Colonic mucosa (tissue), 4 donors: ENCODE measurements at places on chromosomes 3 and 15. TPM values are rescaled to one million over a fixed set of nuclear protein-coding genes. Genes with fewer than 3 reads are reported as not detected.

GRCh38 chr3:27900316-27900715, 178.2 kb upstream of the EOMES start:
- DNase-seq, result no peak

DNA sequence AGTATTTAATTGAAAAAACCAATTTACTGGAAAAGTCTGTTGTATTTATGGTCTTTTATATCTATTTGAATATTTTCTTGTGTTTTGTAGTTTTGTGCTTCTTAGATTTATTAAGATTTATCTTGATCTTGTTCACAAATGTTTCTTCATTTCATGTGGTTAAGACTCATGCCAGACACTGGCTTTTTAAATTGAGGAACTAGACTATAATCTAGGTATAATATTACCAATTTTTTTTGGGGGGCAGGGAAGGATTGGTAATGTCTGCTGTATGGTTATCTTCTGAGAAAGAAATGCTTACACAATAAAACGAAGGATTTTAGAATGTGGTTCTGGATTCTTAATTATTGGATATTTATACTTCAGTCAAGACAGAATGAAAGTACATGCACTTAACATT, 24.9 kb downstream of the AP4E1 start:
- DNase-seq, result no peak

- no peak for DNase-seq
These were observed 49.5 kb downstream of the CMC1 start for GRCh38 chr3:28290863-28291300.

- no peak for DNase-seq
These were observed 11.2 kb downstream of the IGDCC4 start for GRCh38 chr15:65411465-65412071.

- no peak for DNase-seq
These were observed 35.5 kb downstream of the DUT start for GRCh38 chr15:48366584-48367312.

The C3orf22 gene
- total RNA-seq, result not detected

The ADCY5 gene
- 5.6 TPM for total RNA-seq

The PDE12 gene
- total RNA-seq, result 34.5 TPM

The SHC4 gene
- total RNA-seq, result 0.50 TPM
